ENCODE measurements at places on chromosomes 13 and 19.

DNA sequence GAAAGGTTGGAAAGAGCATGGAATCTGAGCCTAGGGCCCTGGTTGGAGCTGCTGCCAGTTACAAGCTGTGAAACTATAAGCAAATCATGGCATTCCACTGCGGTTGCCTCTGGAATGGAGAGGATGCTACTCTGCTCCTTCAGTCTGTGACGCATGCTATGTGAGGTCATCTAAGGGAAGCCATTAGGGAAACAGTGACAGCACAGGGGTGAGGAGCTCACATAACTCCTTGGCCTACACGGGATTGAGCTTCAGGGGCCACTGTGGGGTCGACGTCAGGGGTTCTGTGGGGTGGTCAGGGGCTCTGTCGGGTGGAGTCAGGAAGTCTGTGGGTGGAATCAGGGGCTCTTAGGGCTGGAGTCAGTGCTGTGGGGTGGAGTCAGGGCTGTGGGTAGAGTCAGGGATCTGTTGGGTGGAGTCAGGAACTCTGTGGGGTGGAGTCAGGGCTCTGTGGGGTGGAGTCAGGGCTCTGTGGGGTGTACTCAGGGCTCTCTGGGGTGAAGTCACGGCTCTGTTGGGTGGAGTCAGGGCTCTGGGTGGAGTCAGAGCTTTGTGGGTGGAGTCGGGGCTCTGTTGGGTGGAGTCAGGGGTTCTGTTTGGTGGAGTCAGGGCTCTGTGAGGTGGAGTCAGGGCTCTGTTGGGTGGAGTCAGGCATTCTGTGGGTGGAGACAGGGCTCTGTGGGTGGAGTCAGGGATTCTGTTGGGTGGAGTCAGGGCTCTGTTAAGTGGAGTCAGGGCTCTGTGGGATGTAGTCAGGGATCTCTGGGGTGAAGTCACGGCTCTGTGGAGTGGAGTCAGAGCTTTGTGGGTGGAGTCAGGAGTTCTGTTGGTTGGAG is 35.8 kb upstream of the MEDAG start:
- DNase-seq = peak; percentile 11

- no peak for DNase-seq
Observed at GRCh38 chr13:34372581-34372980, 554.6 kb downstream of the RFC3 start.

- DNase-seq = no peak
Observed at GRCh38 chr13:100108913-100109507, 20.1 kb downstream of the PCCA start.

- no peak for DNase-seq
Observed at GRCh38 chr19:38898788-38899446, 501 bp downstream of the SIRT2 start.

All from stimulated activated CD4-positive, alpha-beta T cell treated with anti-CD3 and anti-CD28 coated beads, Interleukin-12 subunit alpha, Interleukin-12 subunit beta, amount 100 ng/mL, for 48 hours (primary cell).